ENCODE measurements at places on chromosomes 7 and 10.
A peak's percentile ranks its signal among the peaks of the same experiment; 100 is the strongest.

GRCh38 chr10:69352569-69353264 lies 64.0 kb downstream of the TACR2 start:
- DNase-seq, result no peak

- DNase-seq, result no peak
Measured at GRCh38 chr7:32390210-32390609, 100.0 kb downstream of the LSM5 start.

- DNase-seq, result no peak
Measured at GRCh38 chr10:79396520-79396919, 48.9 kb downstream of the ZCCHC24 start.

- DNase-seq, result no peak
Measured at GRCh38 chr7:79298145-79298760, 155.2 kb downstream of the MAGI2 start.

DNA sequence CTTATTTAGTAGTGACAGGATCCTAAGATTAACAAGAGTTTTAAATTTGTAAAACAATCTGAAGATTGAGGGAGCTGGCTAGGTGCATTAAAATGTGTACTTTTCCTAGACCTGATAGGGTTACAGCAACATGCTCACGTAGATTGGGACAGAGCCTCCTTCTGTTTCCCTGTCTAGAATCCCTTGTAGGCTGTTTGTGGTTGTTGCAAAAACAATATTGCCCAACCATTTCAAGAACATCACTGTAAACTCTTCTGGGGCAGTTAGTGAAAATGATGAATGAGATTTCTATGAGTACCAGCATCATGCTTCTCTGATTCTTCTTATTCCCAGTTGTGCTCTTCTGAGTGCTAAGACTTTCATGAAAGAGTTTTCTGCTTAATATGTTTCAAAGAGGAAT lies 14.7 kb upstream of the CPED1 start:
- DNase-seq, result no peak

DNA sequence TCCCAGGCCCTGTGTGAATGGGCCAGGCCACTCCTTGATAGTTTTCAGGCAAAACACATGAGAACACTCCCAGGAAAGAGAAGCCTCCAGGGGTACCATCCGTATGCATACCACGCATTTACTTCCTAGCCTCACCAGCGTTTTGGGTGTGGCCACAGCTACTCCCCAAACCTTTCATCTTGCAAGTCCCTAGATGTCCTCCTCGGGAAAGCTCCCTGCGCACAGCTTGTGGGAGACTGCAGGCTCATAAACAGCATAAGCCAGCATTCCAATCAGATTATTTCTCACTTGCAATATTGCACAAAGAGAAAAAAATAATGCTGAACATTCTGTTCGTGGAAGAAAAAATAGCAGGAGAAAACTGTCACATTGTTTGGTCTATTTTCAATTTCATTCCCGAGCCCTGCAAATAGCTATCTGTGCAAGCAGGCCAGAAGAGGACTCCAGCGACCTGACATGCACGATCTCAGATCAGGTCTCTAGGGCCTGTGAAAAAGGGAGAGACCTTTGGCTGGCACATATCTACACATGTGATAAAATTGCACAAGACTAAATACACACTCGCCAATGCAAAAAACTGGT lies 175.6 kb downstream of the PLXNA4 start:
- no peak for DNase-seq

DNA sequence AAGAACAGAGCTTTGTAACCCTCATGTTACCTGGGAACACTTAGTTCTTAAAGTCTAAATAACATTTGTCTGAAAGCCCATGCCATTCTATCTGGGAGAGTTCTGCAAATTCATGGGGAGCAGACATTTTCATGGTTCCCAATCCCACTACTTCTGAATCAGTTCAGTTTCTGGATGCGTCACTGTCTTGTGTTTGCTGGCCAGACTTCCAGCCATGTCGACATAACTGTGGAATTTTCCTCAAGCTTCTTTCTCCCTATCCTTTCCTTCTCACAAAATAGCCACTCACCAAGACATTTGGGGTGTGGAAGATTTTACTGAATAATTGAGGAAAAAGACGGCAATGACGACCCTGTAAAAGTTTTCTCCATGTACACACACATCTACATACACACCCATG lies 272.5 kb downstream of the NEBL start:
- DNase-seq, result no peak

GRCh38 chr10:124568848-124569622 lies 107.4 kb downstream of the LHPP start:
- DNase-seq, result no peak

DNA sequence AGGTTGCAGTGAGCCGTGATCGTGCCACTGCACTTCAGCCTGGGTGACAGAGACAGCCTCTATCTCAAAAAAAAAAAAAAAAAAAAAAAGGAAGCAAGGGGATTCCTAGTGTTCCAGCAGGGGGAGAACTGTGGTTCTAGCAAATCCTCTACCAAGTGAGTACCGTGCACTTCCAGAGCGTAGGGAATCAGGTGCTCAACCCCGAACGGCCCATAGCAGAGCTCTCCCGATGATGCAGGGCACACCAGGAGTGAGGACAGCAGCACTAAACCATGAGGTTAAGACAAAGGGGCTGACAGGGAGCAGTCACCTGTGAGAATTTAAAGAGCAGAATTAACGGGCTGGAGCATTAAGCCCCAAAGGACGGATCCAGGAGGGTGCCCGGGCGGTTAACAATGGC lies 173.6 kb downstream of the PTPRN2 start:
- no peak for DNase-seq

DNA sequence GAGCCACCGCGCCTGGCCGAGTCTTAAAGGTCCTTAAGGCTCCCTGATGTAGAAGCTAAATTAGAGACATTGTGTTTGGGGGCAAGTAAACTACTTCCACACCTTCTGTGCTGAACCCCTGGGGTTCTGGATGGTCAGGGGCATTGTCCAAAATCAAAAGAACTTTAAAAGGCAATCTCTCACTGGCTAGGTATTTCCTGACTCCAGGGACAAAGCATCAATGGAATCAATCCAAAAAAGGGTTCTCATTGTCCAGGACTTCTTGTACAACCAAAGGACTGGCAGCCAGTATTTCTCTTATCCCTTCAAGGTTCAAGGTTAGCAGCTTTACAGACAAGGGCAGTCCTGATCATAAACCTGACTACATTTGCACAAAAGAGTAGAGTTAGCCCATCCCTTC lies 24.0 kb downstream of the SRPK2 start:
- DNase-seq, result no peak

DNA sequence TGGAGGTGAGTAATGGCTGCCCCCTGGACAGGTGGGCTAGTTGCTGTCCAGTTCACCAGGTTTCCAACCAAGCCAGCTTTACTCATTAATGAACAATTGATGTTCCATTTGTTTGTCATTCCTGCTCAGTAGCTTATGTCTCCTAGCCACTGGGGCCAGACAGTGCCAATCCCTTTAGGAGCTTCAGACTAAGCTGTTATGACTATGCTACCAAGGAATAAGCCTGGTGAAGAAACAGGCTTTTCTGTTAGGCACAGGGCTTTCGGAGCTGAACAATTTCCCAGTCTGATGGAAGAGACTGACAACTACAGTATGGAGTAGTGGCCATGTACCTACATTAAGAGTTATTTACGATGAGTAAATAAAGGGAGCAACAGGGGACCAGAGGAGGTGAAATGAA lies 2.1 kb upstream of the FMC1 start:
- no peak for DNase-seq

DNA sequence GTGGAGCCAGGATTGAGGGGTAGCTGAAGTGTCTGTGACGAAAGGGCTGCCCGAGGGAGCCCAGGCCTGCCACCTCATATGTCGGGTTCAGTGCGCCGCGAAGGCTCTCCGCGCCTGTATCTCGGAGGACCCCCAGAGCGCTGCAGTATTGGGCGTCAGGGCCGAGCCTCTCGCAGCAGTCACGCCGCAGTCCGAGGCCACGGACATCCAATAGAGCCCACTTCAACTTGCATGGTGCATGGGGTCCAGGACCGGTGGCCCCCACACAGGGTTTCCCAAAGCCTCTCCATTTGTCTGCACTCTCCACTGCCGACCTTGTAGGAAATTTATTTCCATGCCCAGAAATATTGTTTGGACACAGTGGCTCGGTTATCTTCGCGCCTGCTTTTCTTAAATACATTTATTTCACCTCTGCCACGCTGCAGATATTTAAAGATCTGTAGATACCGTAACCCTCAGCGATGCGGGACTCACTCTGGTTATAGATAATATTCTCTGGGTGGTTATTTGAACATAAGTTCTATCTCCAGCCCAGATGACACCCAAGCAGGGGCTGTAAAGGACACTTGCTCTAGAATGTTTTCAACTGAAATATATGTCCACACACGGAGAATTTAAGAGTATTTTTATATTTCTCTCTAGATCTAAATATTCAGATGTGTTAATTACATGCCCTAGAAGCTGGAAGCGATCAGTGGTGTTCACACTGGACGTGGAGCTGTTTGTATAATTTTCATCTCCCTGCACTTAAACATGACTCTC lies 5.1 kb upstream of the ZNF503 start:
- no peak for DNase-seq

GRCh38 chr7:41730668-41731067 lies 27.8 kb upstream of the INHBA start:
- DNase-seq, result no peak

DNA sequence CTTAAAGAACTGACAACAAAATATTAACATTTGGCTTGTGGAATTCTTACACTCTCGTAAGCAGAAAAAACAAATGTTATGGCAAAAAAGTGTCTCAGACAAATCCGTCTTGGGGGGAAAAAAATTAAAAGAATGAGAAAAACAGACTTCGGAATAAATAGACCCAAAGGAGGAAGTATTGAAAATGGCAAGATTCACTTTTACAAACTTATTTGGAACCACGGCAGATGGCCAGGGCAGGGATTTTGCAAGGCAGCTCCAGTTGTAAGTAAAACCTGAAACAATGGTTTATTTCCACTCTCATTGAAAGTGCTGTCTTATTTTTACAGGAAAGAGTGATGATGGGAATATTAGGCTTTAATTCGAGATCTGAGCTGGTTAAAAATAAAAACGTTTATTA lies 1.5 kb upstream of the ZNF438 start:
- DNase-seq, result no peak

- no peak for DNase-seq
Measured at GRCh38 chr10:133379801-133380666, 972 bp downstream of the PAOX start.

GRCh38 chr10:63521416-63522276 lies 445 bp downstream of the REEP3 start:
- DNase-seq, result peak; percentile 79

- no peak for DNase-seq
Measured at GRCh38 chr10:36640626-36641025, 484.8 kb upstream of the ANKRD30A start.

GRCh38 chr10:95415621-95416031 lies 124.8 kb upstream of the PDLIM1 start:
- no peak for DNase-seq

GRCh38 chr10:77016278-77016815 lies 621.3 kb downstream of the KCNMA1 start:
- DNase-seq, result no peak

DNA sequence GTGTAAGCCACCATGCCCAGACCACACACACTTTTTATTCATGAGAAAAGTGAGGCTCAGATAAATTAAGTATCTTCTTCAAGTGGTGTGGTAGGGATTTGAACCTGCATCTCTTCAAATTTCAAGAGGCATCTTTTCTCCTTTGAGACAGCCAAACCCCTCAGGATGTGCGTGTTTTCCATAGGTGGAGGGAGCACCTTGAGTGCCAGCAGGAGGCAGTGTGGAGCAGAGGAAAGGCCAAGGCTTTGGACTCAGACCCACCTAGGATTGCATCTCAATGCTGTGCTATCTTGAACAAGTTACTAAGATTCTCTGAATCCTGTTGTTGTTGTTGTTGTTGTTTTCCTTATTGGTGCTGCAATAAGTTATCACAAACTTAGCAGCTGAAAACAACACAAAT lies 40.2 kb upstream of the MYL10 start:
- DNase-seq, result peak; percentile 24

DNA sequence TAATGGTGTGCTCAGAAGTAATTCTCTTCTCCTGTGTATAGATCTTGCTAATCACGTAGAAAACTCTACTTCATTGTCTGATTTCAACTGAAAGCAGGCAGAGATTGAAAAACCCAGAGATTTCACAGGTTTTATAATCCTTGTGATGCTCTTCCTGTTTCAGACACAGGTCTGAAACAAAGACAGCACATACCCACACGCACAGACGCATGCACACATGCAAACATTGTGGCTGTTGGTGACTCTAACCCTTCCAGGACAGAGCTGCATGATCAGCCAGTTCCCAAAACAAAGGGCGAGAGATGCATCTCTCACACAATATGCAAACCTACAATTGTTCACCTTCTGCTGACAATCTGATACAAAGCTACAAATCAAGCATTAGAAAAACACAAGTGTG lies 11.1 kb upstream of the TFEC start:
- DNase-seq, result no peak

- DNase-seq, result no peak
Measured at GRCh38 chr7:89623018-89623672, 531.1 kb upstream of the STEAP1 start.

DNA sequence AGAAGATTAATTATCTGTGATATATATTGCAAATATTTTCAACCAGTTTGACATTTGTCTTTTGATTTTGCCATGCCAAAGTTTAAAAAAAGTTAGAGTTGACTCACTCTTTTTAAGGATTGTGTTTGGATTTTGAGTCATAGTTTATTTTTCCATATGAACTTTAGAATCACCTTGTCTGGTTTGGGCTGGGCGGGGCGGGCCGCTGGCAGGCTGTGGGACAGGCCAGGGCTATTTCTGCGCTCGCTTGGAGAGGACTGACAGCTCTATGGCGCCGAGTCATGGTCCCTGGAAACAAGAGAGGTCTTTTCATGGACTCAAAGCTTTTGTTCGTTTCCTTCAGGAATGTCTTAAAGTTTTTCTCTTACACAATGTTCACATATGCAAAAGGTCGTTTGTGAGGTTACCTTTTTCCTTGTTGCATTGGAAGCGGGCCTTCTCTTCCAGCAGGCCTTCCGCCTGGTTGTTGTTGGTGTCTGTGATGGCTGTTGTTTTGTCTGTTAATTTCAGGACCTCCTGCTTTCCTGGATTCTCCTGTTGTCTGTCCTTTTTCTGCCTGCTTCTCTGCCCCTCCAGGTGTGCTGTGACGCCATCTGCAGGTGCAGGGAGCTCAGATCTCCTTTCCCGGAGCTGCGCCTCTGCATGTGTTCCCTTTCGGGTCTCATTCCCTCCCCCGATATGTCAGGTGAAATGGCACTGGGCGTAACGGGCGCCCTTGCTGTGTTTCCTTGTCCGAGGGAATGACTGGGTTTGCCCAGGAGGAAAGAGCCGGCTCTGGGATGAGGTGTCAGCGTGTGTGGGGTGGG lies 53.8 kb downstream of the INPP5A start:
- no peak for DNase-seq

- no peak for DNase-seq
Measured at GRCh38 chr7:113188396-113188795, 70.0 kb upstream of the SMIM30 start.

- DNase-seq, result no peak
Measured at GRCh38 chr10:106535304-106535953, 629.1 kb downstream of the SORCS1 start.

GRCh38 chr7:87354749-87355148 lies 9.3 kb downstream of the CROT start:
- no peak for DNase-seq

- DNase-seq, result no peak
Measured at GRCh38 chr7:123977081-123977480, 52.0 kb downstream of the SPAM1 start.

GRCh38 chr7:94875201-94875600 lies 32.2 kb upstream of the PPP1R9A start:
- no peak for DNase-seq
